ENCODE measurements at places on chromosomes 7 and 10.

DNA sequence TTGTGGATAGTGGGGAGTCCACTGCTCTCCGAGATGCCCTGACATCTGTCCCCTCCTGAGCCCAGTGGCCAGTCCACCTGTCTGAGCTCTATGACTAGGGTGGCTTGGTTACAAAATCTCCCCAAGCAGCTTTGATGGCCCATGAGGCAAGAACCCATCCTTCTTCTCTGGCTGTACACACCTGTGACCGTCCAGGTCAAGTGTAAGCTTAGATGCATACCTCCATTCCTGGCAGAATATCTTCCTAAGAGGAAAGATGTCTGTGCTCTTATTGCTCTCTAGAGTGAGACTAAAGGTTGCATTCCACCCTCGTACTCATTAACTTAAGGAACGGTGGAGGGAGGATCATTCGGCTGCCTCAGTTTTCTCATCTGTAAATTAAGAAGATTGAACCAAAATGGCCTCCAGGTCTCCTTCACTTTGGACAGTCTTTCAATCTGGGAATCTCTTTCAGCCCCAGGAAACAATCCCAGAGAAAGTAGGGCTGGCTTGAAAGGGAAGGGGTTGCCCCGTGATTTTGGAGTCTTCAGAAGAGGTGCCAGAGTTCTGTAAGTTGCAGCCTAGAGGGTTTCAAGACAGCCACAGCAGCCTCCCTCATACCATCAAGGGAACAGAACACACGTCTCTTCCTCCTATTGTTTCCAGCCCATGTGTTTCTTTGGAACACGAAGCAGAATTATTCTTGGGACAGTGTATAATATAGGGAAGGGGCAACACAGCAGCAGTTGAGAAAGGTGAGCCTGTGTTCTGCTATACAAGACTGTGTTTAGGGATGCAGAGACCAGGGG is 5.5 kb downstream of the HOXA4 start:
- no peak for DNase-seq

GRCh38 chr7:121558288-121558687 is 162.2 kb upstream of the FAM3C start:
- DNase-seq, result no peak

GRCh38 chr7:2231992-2232765 is 566 bp downstream of the MAD1L1 start:
- DNase-seq, result peak; percentile 15

GRCh38 chr7:41544241-41544640 is 158.6 kb downstream of the INHBA start:
- DNase-seq, result no peak

- DNase-seq, result no peak
Observed at GRCh38 chr7:111067251-111067650, 23.7 kb upstream of the LRRN3 start.

GRCh38 chr7:66283003-66283920 is 78.1 kb downstream of the TPST1 start:
- no peak for DNase-seq

DNA sequence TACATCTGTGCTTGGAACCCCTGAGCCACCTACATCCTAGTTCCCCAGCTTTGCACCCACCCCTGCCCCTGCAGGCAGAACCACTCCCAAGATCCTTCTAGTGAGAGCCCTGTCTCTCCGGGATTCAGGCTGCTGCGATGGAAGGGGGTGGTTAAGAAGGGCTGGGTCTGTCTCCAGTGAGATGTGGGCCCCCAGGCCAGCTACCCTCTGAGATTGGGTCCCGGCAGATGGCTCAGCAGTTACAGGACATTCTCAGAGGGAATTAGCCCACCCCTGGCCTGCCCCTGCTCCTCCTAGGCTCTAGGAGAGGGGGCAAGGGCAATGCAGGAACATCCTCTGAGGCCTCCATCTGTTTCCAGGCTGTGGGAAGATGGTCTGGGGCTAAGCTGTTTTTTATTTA is 27.7 kb downstream of the SLC29A3 start:
- DNase-seq, result no peak

DNA sequence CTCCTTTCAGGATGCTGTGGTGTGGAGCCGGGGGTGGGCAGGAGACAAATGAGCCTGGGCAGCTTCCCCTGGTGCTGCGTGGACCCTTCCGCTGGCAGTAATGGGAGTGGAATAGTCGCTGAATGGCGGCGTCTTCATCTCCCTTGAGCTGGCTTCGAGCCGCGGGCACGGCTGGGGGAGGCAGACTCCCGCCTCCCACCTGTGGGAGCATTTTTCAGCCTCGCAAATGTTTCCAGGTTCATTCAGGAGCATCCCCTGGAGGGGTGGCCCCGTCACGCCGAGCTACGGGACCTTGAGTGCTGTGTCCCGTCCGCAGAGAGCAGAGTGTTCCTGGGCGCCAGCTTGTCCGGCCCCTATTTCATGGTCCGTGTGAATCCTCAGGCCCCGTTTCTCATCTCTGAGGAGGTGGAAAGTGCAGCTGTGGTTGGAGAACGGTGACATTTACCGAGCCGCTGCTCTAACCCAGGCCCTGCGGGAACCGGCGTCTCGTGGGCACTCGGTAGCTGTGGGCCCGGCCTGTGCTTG is 18.1 kb downstream of the FAM20C start:
- no peak for DNase-seq

GRCh38 chr10:124366825-124367224 is 51.9 kb downstream of the OAT start:
- DNase-seq, result no peak

GRCh38 chr10:34339816-34340553 is 475.1 kb downstream of the PARD3 start:
- DNase-seq, result no peak
